ENCODE measurements at places on chromosomes 3 and 15.

- DNase-seq = no peak
Observed at GRCh38 chr3:66304293-66304692, 83.5 kb downstream of the SLC25A26 start.

DNA sequence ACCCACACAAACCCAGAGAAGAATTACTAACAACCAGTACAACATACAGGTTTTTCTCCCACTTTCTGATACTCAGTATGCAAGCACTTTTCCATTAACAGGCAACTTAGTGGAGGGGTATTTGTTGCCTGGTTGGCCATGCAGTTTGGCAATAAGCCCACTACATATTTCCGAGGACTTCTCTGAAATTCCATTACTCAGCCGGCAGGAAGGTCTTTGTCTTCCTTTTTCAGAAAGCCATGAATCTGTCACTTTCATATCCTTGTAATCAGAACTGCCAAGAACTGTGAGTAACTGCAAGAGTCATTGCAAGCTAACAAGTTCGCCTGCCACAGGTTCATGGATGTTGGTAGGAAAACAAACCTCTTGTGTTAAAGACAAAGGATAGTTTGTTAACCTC, 422.3 kb upstream of the ROBO1 start:
- no peak for DNase-seq

GRCh38 chr3:183466575-183466974, 38.2 kb upstream of the MCF2L2 start:
- DNase-seq = no peak

- DNase-seq = no peak
Observed at GRCh38 chr3:153026026-153026425, 136.0 kb upstream of the RAP2B start.

DNA sequence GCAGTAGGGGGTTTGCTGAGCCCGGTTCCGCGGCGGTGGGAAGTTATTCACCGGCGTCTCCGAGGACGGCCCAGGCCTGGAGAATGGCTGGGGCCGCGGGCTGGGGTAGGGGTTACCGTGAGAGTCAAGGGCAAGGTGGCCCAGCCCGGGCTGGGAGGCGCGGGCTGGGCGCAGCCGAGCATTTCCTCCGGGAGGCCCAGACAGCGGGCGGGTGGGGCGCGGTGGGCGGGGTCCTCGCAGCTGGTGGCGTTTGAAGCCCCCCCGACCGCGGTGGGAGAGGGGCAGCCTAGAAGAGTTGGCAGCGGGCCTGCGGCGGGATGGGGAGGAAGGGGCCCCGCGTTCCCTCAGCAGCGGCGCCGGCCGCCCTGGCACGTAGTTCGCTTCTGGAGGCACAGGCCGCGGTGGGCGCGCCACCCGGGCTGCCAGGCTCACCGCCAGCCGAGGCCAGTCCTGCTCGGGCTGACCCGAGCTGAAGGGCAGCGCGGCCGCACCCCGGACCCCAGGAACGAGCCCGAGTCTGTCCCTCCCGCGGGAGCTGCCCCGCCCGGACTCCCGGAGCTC, 960 bp upstream of the KLF13 start:
- DNase-seq = peak; percentile 69

GRCh38 chr15:42077689-42078088, 16.7 kb downstream of the PLA2G4D start:
- no peak for DNase-seq

- peak; percentile 52 for DNase-seq
Observed at GRCh38 chr3:152314677-152315353, 46.1 kb downstream of the MBNL1 start.
